ENCODE measurements at places on chromosomes 1 and 21. TPM values are rescaled to one million over a fixed set of nuclear protein-coding genes. Genes with fewer than 3 reads are reported as not detected.

GRCh38 chr1:76352741-76353435 is 278.3 kb downstream of the ST6GALNAC3 start:
- no peak for DNase-seq

- DNase-seq: no peak
These were observed 36.2 kb upstream of the KCNA10 start for GRCh38 chr1:110554871-110555801.

GRCh38 chr21:28762357-28762735 is 230.3 kb downstream of the LTN1 start:
- DNase-seq: no peak

DNA sequence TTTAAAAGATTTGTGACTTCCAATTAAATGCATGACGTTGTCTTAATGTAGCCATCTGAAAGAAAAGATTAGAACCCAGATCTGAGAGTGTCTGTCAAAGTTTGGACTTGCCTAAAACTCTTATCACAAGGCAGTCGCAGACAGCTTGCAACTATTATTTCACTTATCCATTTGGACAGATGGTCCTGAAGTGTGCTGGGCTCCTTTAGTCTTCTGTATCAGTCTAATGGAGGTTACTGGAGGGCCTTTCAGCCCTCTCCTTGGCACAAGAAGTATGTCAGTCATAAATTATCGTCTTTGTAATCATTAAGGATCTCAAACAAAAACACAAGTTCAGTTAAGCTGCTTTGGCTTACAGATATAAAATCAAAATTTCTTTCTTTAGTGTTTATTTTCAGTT is 15.5 kb downstream of the PROX1 start:
- DNase-seq: no peak

- peak; percentile 80 for DNase-seq
These were observed 139.9 kb downstream of the DHRS3 start for GRCh38 chr1:12477936-12478611.

GRCh38 chr1:213829780-213830179 is 158.0 kb upstream of the PROX1 start:
- DNase-seq: no peak

- no peak for DNase-seq
These were observed 6.3 kb upstream of the GPR25 start for GRCh38 chr1:200866521-200866920.

DNA sequence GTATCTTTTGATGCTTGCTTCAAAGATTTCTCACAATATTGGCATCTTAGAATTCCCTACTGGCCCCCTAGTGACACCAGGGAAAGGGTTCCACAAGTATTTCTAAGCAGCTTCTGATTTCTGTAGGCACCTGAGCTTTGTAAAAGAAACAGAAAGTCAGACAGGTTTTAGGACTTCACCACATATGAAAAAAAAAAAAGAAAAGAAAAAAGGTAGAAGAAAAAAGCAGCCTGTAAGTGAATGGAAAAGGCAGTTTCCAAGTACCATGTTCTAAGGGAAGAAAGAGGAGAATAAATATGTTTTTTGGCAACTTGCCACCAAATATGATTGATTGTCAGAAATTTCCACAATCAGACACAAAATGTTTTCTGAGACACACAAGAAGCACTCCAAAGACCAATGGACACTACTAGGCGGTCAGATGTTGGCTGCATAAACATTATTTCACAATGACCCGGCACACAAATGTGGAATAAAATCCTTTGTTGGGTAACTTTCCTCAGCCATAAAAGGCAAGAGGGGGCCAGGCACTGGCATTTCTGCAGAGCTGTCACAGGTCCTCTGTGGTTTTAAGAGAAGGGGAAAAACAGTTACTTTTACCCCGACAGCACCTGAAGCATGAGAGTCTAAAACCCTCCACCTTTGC is 12.7 kb upstream of the CPLANE2 start:
- peak; percentile 88 for DNase-seq

DNA sequence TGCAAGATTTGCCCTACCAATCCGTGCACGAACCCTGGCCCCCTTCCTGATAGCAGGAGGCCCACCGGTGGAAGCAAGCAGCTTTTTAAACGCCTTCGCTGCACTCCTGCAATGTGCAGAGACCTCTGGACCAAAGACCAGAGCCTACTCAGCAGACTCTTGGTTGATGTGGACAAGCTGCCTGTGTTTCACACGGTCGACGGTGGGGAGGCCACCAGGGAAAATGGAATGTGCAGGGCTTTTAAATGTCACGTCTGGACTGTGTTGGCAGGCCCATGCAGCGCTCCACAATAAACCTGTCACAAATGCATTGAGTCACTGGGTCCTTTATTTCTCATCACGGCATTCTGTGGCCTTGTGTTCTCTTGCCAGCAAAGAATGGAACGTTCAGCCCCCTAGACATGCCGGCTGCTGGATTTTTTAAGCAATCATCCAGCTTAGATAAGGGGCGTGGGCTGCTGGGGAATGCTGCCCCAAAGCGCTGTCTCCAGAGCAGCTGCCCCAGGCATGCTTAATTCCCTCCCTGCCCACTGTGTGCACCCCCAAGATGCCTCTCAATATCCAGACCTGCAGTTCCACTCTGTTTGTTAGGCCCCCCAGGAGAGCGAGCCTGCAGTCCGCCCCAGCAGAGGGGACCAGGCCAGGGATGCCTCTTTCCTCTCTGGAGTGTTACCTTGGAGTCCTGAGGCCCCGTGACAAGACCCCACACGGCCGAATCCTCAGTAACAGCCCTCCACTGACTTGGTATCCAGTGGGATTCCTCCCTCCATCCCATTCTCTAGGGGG is 71.3 kb downstream of the ATP5PO start:
- peak; percentile 86 for DNase-seq

GRCh38 chr1:29502911-29503840 is 266.9 kb downstream of the PTPRU start:
- no peak for DNase-seq

The COL11A1 gene
- not detected for total RNA-seq

The KLHDC9 gene
- 7.8 TPM for total RNA-seq

The ZNF593OS gene
- total RNA-seq: not detected

The EPHA8 gene
- not detected for total RNA-seq

The TMEM81 gene
- total RNA-seq: 2.9 TPM

Measured in right atrium auricular region (tissue), 2 donors.